ENCODE measurements at places on chromosomes 2 and 18.
A peak's percentile ranks its signal among the peaks of the same experiment; 100 is the strongest.

GRCh38 chr2:63875131-63875527 lies 33.4 kb downstream of the UGP2 start:
- H3K4me1 ChIP-seq: peaks cover 5% of the 10 kb centered on the region
- no peak for DNase-seq
- no peak overlapping the region for H3K4me3 ChIP-seq
- peaks cover 7% of the 10 kb centered on the region for H3K36me3 ChIP-seq
- H3K27me3 ChIP-seq: no peaks in the 10 kb centered on the region
- H3K27ac ChIP-seq: no peak overlapping the region

- no peaks in the 10 kb centered on the region for H3K27me3 ChIP-seq
- no peak for DNase-seq
- no peak overlapping the region for H3K27ac ChIP-seq
Observed at GRCh38 chr2:74089816-74090745, 57.6 kb downstream of the BOLA3 start.

DNA sequence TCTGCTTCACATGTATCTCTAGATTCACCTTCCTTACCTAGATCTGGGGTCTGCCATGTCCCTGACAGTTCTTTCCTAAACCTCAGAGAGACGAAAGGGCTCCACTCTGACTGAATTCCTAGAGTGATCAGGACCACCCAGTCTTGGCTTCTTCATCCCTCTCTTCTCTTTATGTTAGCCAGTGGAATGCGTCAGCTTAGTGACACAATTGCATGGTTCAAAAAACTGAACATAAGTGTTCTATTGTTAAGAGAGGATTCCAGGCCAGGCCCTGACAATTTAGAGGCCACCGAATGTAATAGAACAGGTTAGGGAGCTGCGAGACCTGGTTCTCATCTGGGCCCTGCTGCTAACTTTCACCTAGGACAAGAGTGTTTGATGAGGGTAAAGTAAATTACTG lies 10.0 kb downstream of the PRELID3A start:
- H3K4me3 ChIP-seq: no peak overlapping the region
- no peak overlapping the region for H3K27ac ChIP-seq
- no peaks in the 10 kb centered on the region for H3K36me3 ChIP-seq
- DNase-seq: no peak
- peaks cover 11% of the 10 kb centered on the region for H3K4me1 ChIP-seq

GRCh38 chr18:10420561-10421352 lies 33.7 kb upstream of the APCDD1 start:
- H3K27me3 ChIP-seq: no peaks in the 10 kb centered on the region
- no peak overlapping the region for H3K27ac ChIP-seq
- no peaks in the 10 kb centered on the region for H3K36me3 ChIP-seq
- DNase-seq: no peak
- no peak overlapping the region for H3K4me3 ChIP-seq

- peaks cover 6% of the 10 kb centered on the region for H3K36me3 ChIP-seq
- H3K4me3 ChIP-seq: no peak overlapping the region
- no peaks in the 10 kb centered on the region for H3K27me3 ChIP-seq
- no peaks in the 10 kb centered on the region for H3K4me1 ChIP-seq
Observed at GRCh38 chr18:24095976-24096375, 42.9 kb upstream of the CABYR start.

DNA sequence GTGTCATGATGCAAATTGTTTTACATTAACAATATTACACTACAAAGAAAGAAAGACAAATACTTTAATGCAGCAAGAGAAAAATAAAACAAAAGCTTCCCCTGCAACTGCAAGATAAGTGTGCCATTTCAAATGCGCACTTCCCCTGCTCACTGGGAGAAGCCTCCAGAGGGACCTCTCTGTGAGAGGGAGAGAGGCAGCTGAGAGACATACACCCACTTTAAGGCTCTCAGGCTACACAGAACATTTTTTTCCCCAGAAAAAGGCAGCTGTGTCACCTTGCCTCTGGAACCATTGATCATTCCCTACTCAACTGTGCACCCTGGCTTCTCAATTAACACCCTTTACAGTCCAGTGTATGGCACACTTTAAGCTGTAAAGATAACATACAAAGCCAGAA lies 75.2 kb downstream of the DPP4 start:
- H3K36me3 ChIP-seq: no peaks in the 10 kb centered on the region
- no peak overlapping the region for H3K27ac ChIP-seq
- no peaks in the 10 kb centered on the region for H3K27me3 ChIP-seq

- no peaks in the 10 kb centered on the region for H3K36me3 ChIP-seq
- H3K4me3 ChIP-seq: no peak overlapping the region
- H3K27me3 ChIP-seq: no peaks in the 10 kb centered on the region
- no peak for DNase-seq
- H3K27ac ChIP-seq: no peak overlapping the region
Observed at GRCh38 chr2:12504443-12504842, 212.3 kb upstream of the TRIB2 start.

DNA sequence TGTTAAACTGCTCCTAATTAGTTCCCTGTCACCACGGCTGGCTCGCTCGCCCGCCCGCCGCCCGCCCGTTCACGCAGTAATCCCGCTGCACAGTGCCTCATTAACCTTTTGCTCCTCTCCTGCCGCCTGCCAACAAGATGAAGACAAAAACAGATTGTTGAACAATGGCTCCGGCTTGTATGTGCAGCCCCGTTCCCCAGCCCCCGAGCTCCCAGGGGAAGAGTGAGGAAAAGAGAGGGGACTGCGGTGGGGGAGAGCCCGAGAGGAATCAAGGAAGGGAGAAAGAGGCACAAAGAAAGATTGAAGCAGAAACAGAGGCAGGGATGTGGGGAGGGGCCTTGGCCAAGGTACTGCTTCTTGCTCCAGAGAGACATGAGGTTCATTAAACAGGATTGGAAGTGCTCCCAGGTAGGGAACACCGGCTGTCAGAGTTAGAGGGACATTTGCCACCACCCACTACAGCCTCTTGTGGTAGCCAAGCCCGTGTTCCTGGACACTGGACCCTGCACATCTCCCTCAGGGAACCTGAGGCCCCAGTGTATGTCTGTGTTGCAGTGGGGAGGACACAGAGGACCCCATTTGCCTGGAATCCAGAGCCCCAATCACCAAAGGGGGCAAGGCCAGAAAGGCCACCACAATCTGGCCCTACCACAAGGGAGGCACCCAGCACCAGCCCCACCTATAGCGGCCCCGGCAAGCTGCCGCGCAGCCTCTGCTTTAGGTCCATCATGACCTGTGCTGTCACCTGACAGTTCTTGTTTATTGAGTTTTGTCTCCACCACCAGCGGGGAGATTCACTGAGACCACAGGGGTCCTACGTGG lies 38.1 kb downstream of the EMX1 start:
- no peaks in the 10 kb centered on the region for H3K4me1 ChIP-seq
- H3K36me3 ChIP-seq: no peaks in the 10 kb centered on the region
- H3K4me3 ChIP-seq: no peak overlapping the region
- H3K27ac ChIP-seq: no peak overlapping the region

DNA sequence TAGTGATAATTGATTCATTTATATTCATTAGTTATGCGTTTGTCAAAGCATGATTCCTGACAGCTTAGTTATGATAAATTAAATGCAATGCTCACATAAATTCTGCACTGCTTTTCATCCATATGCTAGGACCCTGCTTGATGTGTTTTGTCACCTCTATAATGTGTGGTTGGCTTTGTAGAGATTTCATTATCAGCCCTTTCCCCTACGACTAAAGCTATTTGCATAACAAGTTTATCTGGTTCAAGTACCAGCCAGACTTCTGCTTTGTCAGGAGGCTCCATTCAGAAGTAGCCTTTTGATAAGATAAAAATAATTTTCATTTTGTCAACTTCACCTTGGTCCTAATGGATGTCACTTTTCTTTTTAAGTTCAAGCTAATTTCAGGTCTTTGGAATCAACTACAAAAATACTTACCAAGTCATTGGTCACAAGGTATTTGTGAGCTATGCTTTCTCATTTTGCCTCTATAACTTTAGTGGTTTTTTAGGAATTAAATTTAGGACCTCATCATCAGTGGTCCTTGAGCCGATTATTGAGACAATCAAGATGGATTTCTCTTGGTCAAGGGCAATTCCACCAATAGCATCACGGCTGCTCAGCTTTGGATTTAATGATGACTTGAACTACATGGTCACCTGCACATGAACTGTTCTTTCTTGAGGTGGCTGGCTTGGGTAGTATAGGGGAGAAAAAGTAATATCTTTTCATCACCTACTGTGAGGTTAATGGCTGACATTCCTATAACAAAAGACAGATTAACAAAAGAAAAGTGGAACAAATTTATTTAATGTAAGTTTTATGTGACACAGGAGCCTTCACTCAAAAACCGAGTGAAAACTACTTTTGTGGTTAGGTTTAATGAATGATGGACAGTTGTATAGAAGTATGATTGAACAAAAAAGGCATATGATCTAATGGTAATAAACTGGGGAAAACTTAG lies 162.1 kb downstream of the MYO3B start:
- H3K36me3 ChIP-seq: no peaks in the 10 kb centered on the region
- no peaks in the 10 kb centered on the region for H3K4me1 ChIP-seq
- H3K4me3 ChIP-seq: no peak overlapping the region
- no peaks in the 10 kb centered on the region for H3K27me3 ChIP-seq
- peak; percentile 4 for DNase-seq

GRCh38 chr2:112166806-112167499 lies 28.8 kb downstream of the FBLN7 start:
- no peaks in the 10 kb centered on the region for H3K27me3 ChIP-seq
- H3K4me1 ChIP-seq: no peaks in the 10 kb centered on the region
- no peak for DNase-seq
- no peak overlapping the region for H3K27ac ChIP-seq
- H3K36me3 ChIP-seq: no peaks in the 10 kb centered on the region
- H3K4me3 ChIP-seq: no peak overlapping the region

- no peak for DNase-seq
- H3K36me3 ChIP-seq: no peaks in the 10 kb centered on the region
- peaks cover 11% of the 10 kb centered on the region for H3K4me1 ChIP-seq
- H3K4me3 ChIP-seq: no peak overlapping the region
- H3K27ac ChIP-seq: peak overlapping the region; percentile 44
Observed at GRCh38 chr18:58991167-58991798, 126.6 kb downstream of the ZNF532 start.

GRCh38 chr2:215888680-215889079 lies 124.7 kb downstream of the MREG start:
- H3K4me1 ChIP-seq: no peaks in the 10 kb centered on the region
- no peaks in the 10 kb centered on the region for H3K27me3 ChIP-seq
- H3K4me3 ChIP-seq: no peak overlapping the region
- no peak for DNase-seq

GRCh38 chr2:40721595-40721994 lies 269.7 kb upstream of the SLC8A1 start:
- no peaks in the 10 kb centered on the region for H3K36me3 ChIP-seq
- H3K27ac ChIP-seq: no peak overlapping the region
- no peaks in the 10 kb centered on the region for H3K27me3 ChIP-seq
- no peak overlapping the region for H3K4me3 ChIP-seq
- H3K4me1 ChIP-seq: no peaks in the 10 kb centered on the region

GRCh38 chr18:79245517-79246001 lies 150.2 kb upstream of the NFATC1 start:
- H3K4me3 ChIP-seq: no peak overlapping the region
- no peaks in the 10 kb centered on the region for H3K4me1 ChIP-seq
- no peak overlapping the region for H3K27ac ChIP-seq

DNA sequence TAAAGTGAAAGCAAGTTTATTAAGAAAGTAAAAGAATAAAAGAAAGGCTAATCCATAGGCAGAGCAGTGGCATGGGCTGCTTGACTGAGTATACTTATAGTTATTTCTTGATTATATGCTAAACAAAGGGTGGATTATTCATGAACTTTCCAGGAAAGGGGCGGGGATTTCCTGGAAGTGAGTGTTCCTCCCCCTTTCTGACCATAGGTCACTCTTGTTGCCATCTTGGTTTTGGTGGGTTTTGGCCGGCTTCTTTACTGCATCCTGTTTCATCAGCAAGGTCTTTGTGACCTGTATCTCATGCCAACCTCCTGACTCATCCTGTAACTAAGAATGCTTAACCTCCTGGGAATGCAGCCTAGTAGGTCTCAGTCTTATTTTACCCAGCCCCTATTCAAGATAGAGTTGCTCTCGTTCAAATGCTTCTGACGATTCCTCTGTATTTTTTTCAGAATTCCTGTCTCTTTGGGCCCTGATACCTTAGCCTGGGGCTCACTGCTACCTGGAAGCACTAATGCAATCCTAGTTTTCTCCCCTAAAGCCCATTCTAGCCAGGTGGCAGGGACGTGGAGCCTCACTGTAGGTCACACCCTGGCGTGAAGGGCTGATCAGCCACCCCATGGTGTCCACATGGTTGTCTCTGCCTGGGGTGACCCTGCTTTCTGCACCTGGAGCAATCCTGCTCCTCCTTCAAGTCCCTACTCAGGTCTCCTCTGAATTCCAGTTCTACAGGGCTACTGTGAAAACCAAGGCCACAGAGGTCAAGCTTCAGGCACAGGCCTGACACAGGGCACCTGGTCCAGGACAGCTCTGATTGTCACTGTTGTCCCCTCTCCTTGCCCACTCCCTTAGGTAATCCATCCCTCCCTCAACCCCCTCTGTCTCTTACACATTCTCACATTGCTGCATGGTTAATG lies 6.0 kb upstream of the SLC35F6 start:
- no peak overlapping the region for H3K4me3 ChIP-seq
- no peaks in the 10 kb centered on the region for H3K36me3 ChIP-seq
- H3K4me1 ChIP-seq: peaks cover 4% of the 10 kb centered on the region
- H3K27ac ChIP-seq: peak overlapping the region; percentile 33

GRCh38 chr2:113357071-113357470 lies 78.3 kb upstream of the PAX8 start:
- peaks cover 5% of the 10 kb centered on the region for H3K4me1 ChIP-seq
- H3K36me3 ChIP-seq: no peaks in the 10 kb centered on the region
- DNase-seq: no peak
- no peak overlapping the region for H3K27ac ChIP-seq
- no peak overlapping the region for H3K4me3 ChIP-seq

DNA sequence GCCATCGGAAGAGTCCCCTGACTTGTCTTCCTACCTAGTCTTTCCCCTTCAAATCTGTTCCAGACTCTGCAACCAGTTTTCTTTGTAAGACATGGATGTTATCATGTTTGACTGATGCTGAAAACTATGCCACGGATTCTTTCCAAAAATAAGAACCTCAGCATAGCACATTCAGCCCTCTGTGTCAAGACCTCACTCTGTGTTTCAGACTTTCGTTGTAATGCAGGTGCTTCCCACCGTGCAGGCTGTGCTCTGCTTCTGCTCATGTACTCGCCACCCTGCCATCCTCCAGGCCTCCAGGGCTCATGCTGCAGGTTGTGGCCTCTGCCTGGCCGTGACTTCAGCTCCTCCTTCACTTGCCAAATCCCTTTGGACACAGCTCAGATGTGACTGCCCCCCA lies 347.0 kb upstream of the RAB12 start:
- no peak overlapping the region for H3K27ac ChIP-seq
- peaks cover 10% of the 10 kb centered on the region for H3K36me3 ChIP-seq
- H3K4me3 ChIP-seq: no peak overlapping the region
- no peak for DNase-seq
- H3K27me3 ChIP-seq: no peaks in the 10 kb centered on the region
- peaks cover 4% of the 10 kb centered on the region for H3K4me1 ChIP-seq
